ENCODE measurements at places on chromosomes 11 and 22. TPM values are rescaled to one million over a fixed set of nuclear protein-coding genes. Genes with fewer than 3 reads are reported as not detected.

Gene NRXN2
- 25.5 TPM for total RNA-seq

Gene GP1BB
- total RNA-seq = 4.9 TPM

DNA sequence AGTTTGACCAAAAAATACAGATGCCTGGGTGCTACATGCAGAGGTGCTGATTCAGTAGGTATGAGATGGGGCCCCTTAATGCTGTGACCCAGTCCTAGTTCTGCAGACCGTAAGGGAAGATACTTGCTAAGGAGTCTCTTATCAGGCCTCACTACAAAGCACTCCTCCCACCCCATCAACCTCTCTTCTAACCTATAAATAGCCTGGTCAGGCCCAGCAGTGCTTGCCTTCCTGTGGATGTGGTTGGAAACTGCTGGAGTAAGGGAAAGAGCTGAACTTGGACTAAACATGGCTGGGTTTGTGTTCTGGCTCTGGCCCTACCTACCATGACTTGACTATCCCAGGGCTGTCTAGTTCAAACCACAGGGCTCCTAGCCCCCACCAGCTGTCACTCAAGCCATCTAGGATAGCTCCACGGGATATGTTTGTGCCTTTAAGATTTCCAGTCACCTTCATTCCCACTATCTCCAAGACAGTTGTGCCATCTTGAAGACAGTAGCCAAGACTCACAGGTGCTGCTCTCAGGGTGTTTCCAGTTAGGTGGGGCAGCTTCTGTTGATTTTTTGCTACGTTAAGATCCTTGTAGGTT, 9.5 kb upstream of the DKK3 start:
- DNase-seq = no peak
- no peaks in the 10 kb centered on the region for H3K27me3 ChIP-seq
- H3K27ac ChIP-seq = peak overlapping the region; percentile 89

DNA sequence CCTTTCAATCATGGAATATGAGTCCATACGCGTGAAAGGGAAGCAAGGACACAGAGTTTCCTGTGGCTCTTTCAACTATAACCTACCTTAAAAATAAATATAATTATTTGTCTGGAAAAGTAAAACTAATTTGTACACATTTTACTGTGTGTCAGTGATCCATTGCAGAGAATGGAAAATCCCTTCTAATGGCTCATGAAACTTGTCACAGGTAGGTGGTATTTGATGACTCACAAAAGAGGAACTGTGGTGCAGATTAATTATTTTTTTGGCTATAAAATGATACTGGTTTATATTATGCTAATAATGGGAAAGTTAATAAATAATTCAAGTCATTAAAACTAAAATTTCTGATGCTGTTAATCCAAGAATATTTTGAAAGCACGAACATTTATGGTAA, 792.2 kb downstream of the METTL15 start:
- H3K27ac ChIP-seq = no peak overlapping the region

DNA sequence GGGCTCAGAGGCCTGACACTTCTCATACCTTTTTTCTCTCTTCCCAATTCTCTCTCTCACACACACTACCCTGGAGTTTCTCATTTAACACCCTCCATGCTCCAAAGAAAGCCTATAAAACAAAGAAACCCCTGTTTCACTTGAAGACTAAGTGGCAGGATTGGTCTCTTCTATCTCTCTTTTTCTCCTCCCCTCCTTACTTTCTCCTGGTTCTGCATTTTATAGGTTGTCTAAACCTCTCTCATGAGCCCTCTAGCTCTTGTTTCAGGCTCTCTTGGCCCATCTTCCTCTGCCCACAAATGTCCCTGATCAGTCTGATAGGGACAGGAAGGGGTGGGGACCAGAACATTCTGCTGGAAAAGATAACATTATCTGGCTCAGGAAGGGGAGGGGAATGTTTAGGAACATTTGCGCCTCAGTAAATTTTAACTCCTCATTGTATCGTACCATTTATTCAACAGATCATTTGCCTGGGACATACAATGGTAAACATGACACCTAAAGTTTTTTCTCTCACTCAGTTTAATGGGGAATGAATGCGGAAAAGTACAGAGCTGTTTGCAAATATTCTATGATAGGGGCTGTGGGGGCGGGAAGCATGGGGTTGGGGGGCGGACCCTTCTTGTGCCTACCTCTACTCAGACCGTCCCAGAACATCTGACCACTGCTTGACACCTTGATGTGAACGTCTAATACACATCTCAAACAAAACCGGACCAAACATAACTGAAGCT, 10.8 kb downstream of the CRYBA4 start:
- DNase-seq = no peak
- no peak overlapping the region for H3K4me3 ChIP-seq
- H3K27ac ChIP-seq = no peak overlapping the region
- H3K4me1 ChIP-seq = no peaks in the 10 kb centered on the region

DNA sequence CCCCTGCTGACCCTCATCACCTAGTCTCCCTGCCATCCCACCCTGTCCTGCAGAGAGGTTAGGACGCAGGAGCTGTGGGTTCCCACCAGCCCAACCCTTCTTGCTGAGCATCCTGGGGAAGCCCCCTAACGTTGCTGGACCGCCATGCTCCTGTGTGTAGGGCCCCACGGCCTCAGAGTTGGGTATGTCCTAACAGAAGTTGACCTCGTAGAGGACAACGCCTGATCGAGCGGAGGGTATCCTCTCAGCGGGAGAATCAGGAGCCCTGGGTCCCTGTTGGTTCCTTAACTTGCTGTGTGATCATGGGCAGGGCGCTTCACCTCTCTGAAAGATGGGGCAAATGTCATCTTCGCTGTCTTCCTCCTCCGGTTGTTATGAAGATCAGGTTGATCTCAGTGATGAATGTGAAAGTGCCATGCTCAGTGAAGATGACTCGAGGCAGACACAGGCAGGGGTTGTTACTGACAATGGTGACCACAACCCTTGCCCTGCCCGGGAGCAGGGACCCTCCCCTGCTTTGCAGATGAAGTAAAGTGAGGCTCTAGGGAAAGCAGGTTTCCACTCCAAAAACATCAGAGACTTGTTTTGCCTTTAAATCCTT, 19.3 kb upstream of the CD5 start:
- no peaks in the 10 kb centered on the region for H3K36me3 ChIP-seq
- H3K4me1 ChIP-seq = no peaks in the 10 kb centered on the region
- DNase-seq = no peak
- no peak overlapping the region for H3K4me3 ChIP-seq
- H3K27ac ChIP-seq = no peak overlapping the region
